Fibroblast of skin of back (primary cell): ENCODE measurements at places on chromosomes 5 and 9.

DNA sequence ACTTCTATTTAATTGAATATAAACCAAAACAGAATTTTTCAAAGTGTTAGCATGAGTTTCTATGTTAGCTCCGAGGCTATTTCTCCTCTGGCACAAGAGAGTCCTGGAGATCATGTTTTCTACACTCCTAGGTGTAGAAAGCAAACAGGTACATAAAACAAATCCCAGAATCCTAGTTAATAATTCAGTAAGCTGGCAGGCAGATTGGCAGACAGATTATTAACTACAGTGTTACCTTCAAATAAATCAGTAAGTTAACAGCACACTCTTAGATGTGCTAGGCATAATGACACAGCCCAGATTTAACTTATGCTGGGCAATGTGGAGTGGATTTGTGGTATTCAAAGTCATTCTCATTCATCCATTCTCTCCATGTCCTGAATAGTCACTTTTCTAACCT lies 282.8 kb upstream of the RPS23 start:
- no peak for DNase-seq

GRCh38 chr9:34710023-34710422 lies at the start of gene CCL21:
TSS of gene CCL21 (minus strand) at chr9:34710136. CDS start at chr9:34710066, 70 bp downstream.
- no peak for DNase-seq

- peak; percentile 75 for DNase-seq
These were observed 53.0 kb downstream of the TEK start for GRCh38 chr9:27162045-27162444.

- DNase-seq, result no peak
These were observed 12.9 kb downstream of the GDF9 start for GRCh38 chr5:132853323-132853722.

- DNase-seq, result peak; percentile 85
These were observed 132.9 kb upstream of the CHD1 start for GRCh38 chr5:99061711-99062110.

DNA sequence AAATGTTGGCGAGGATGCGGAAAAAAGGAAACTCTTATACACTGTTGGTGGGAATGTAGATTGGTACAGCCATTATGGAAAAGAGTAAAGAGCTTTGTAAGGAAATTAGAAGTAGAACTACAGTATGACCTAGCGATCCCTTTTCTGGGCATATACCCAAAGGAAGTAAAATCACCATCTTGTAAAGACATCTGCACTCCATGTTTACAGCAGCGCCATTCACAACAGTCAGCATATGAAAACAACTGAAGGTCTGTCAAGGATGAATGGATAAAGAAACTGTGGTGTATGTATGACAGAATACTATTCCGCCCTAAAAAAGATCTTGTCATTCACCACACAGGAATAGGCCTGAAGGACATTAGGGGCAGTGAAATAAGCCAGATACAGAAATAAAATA lies 27.7 kb upstream of the SLC25A51 start:
- DNase-seq, result no peak

- no peak for DNase-seq
These were observed 68.0 kb upstream of the C6 start for GRCh38 chr5:41281215-41281810.

GRCh38 chr5:73233461-73234203 lies 60.6 kb downstream of the TMEM174 start:
- no peak for DNase-seq

- peak; percentile 71 for DNase-seq
These were observed 323.1 kb upstream of the ACTBL2 start for GRCh38 chr5:57805732-57806131.

- no peak for DNase-seq
These were observed 69.7 kb downstream of the PHF2 start for GRCh38 chr9:93645921-93646639.

DNA sequence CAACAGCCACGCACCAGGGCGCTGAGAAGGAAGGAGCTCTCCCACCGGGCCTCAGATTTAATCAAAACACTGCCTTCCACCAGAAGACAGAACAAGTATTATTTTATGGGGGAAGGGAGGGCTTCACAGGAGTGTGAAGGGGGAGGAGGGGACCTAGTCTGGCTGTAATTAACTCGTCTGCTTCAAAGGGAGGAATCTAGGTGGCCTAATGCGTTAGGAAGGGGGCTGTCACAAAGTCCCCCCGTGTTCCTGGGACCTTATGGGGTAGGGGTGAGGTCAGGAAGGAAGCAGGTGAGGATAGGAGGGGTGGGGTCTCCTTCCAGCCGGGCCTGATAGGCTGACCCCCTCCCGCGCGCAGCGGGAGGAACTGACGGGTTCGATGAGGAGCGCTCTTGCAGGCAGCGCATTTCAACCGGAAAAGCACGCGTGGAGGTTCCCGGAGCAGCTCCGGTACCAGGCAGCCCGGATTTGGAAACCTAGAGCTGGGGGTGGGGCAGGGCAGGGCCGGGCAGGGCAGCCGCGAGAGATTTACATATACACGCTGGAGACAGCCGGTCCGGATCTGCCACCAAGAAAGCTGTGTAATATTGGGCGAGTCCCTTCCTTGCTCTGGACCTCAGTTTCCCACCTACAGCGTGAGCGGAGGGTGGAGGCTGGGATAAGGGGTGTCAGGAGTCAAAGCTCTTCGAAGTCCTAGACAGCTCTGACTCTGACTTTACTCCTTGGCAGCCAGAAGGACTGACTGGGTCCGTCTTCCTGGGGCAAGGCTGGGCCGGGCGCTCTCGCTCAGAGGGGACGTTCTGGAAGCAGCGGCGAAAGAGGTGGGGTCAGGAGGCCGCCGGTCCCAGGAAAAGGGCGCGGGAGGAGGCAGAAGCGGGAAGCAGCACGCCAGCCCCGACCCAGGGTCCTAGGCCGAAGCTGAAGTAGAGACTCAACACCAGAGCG lies 1.8 kb downstream of the SHB start:
- no peak for DNase-seq

GRCh38 chr9:36336131-36336907 lies 63.8 kb downstream of the RNF38 start:
- DNase-seq, result no peak

GRCh38 chr9:100669968-100670367 lies 92.1 kb downstream of the CAVIN4 start:
- no peak for DNase-seq

GRCh38 chr9:2302606-2303005 lies 287.5 kb downstream of the SMARCA2 start:
- DNase-seq, result peak; percentile 78

DNA sequence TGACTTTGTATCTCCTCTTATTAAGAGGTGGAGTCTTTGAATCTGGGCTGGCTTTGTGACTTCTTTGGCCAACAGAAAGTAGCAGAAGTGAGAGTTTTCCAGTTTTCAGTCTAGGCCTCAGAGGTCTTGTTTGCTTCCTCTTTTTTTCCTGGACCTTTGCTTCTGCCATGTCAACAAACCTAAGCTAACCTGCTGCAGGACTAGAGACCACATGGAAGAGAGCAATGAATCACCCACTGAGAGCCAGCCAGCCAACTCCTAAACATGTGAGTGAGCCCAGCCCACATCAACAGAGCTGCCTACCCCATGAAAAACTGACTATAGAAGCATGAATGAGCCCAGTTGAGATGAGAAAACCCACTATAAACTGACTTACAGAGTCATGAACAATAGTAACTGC lies 29.9 kb downstream of the MRPL22 start:
- peak; percentile 8 for DNase-seq

DNA sequence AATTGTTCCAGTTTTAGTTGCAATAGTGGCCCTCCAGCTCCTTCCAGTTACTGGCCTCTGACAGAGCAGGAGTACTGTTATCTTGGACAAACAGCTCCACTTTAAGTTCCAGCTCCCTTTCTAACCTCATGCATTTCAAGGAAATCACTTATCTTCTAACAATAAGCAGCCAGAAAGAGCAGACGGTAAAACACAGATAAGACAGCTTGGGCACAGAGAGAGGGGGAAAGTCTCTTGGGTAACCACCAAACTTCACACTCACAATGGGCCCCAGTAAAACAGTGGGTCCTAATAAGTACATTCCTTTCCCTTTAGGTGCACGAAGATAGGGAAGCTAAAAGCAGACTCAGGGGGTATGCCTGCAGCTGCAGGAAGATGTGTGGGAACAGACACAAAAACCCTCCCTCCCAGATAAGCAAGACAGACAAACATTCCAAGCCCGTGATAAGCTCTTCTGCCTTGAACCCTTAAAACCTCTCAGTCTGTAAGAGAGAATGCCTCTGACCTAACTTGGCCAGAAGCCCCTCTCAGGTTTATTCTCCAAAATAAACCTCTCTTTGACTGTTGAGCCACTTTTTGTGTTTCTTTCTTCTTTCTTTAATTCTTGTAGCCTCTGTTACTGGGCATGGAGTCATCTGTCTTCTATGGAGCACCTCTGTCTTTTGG lies 30.8 kb downstream of the OR1J1 start:
- DNase-seq, result peak; percentile 60

- DNase-seq, result no peak
These were observed 75.9 kb upstream of the ADAMTSL1 start for GRCh38 chr9:18398038-18398437.

DNA sequence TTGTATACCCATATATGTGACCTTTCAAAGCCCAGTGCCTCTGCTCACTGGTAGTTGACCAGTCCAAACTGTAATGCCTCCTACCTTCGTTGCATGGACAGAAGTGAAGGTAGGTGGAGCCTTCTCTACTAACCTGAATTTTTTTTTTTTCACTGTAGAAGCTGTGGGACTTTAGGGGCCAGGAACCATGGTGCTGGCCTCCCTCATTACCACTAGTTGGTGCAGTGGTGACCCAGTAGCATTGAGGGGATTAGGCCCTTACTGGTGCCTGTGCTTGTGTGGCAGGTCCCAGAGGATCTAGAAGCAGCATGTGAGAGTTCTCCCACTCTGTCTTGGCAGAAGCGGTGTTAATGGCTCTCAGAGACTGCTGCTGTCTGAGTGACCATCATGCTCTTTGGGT lies 2.3 kb downstream of the RALGPS1 start:
- DNase-seq, result no peak

- no peak for DNase-seq
These were observed 42.9 kb downstream of the SUB1 start for GRCh38 chr5:32628049-32628844.

DNA sequence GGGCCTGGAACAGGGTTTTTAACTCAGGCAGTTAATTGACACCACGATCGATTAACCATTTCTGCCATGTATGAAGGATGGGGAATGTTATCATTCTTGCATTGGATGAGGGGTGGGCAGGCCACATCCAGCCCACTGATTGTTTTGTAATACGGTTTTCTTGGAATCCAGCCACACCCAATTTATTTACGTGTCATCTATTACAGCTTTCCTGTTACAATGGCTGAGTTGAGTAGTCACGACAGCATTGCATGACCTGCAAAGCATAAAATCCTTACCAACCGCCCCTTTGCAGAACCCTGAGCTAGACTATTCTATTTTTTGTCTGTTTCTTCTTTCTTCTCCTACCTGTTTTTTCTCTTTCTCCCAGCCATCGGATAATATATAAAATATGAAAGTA lies 122.0 kb upstream of the STC2 start:
- no peak for DNase-seq

- DNase-seq, result peak; percentile 57
These were observed 483 bp downstream of the C9orf85 start for GRCh38 chr9:71911908-71912335.

- DNase-seq, result no peak
These were observed 185.0 kb downstream of the CNTLN start for GRCh38 chr9:17319864-17320263.

DNA sequence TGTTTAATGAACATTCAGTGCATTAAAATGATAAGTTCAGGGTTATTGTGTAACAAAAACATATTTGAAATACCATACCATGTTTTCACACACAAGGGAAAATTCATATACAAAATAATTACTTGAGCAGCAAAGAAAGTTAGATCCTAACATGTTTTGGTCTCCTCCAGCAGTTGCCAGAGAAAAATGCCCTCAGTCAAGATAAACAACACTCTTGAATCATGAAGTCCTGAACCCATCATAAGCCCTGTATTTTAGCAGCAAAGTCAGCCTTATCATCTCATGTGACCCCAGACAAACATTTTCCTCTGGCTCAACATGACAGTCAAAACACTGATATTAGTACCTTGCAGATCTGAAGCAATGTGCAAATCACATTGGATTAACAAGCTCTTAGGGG lies 1541.1 kb upstream of the WWC1 start:
- no peak for DNase-seq

DNA sequence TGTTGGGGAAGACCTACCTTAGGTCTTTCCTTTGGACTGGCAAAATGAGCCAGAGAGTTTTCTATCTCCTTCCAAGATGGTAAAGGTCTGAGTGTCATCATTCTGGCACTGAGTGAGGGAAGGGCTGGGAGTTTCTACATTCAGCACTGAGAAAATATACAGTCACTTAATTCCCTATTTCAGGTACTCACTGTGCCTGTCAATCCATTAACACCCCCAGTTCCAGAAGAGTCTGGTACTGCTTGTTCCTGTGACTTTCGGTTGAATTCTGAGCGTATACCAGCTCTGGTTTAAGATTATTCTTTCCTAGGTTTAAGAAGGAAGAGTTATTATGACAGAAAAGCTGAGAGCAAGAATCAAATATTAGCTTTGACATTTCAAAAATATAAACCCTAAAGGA lies 68.4 kb downstream of the MTX3 start:
- DNase-seq, result no peak

DNA sequence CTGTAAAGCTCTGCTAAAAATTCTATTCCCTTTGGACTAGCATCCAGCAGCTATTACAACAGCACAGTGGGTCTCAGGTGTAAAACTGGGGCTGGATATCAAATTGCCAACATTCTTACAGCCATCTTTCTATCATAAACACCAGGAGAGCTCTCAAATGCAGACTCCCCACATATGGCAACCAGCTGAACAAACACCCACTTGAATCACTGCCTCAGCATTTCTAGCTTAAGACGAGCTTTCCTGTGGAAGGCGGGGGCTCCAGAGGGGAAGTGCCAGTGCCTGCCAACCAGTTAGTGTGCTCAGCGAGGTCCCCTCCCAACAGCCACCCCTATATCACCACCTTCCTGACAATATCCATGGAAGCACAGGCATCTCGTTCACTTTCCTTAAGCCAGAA lies 62.2 kb downstream of the IPPK start:
- peak; percentile 85 for DNase-seq

DNA sequence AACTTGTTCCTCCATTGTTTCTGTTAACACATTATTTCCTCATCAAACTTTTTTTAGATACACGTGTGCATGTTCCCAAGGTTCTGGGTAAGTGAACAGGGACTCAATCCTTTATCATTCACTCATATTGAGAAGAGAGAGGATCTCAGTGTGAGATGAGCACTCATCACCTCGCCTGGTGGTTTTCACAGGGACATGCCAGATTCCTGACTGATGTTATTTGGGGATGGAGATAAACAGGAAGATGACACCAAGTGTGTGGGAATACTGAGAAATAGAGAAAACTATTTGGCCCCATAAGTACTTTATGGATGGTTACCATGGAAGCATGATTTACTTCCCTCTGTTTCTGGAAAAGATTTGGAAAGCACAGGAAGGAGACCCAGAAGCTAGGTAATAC lies 533.3 kb upstream of the DMAC1 start:
- DNase-seq, result no peak
